PC-3 (cell line): ENCODE measurements at places on chromosomes 3 and 15.

DNA sequence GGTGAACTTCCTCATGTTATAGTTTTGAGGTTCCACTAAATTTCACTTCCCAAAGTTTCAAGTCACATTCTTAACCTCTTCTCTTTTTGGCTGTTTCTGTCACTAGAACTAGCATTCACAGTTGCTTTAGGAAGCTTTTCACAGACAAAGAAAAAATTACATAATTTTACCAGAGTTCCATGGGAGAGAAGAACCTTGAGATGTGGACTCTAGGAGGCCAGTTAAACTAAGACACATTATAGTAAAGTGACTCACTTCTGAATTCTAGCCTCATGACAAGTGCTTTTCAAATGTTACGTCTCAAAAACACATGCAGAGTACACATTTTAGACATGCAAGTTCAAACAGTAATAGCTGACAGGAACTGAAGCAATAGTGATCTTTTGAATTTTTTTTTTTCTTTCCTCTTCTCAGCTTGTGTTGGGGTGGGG lies 39.9 kb upstream of the LRTM1 start:
- DNase-seq = no peak

DNA sequence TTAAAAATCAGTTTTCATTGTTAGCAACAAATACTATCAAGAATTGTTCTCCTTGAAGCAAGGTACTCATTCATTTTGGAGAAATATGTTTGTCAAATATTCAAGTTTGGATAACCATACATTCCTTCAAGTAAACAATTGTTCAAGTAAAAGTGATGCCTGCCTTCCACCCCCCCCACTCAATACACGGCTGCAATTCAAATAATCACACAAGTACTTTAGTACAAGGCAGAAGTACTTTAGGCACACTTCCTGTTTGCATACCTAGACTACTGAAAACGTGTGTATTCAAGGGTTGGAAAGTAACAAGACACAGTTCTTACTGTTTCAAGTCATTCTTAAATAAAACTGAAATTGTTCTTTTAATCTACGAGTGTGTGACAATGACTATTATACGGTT lies 45.4 kb downstream of the TJP1 start:
- DNase-seq = no peak

DNA sequence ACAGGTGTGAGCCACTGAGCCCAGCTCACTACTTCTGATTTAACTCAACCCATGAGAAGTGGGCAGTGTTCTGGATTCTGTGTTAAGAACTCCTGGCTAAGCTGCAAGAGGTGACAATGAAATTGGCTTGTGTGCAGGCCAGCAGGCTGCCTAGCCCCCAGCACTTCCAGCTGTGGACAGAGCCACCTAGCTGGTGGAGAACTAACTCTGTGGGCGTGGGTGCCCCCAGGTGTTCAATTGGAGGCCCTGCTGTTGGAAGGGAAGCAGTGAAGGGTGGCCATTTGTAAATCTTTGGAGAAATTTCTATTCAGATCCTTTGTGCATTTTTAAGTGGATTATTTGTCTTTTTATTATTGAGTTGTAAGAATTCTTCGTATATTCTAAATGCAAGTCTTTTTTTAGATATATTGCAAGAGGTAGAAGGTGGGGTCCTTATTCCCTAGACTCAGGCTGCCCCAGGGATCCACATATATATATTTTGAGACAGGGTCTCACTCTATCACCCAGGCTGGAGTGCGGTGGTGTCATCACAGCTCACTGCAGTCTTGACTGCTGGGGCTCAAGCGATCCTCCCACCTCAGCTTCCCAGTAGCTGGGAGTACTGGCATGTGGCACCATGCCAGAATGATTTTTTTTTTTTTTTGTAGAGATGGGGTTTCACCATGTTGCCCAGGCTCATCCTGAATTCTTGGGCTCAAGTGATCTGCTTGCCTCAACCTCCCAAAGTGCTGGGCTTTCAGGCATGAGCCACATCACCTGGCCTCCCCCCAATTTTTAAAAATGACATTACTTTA lies 7.2 kb upstream of the SCAMP5 start:
- peak; percentile 74 for DNase-seq

DNA sequence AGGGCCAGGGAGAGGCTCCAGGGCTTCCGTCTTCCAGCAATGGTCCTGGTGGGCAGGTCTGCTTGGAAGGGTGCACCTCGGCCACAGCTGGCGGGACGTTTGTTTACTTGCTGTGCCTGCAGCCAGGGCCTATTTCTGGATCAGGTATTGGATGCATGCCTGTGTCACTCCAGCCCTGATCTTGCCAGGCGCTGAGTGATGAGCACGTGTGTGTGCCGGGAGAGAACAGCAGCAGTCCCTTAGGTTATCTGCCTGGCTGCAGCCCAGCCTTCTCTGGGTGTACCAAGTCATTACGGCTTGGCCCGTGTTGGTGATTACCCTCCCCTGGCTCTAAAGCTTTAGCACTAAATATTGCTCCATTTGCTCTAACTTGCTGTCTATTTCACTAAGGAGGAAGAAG lies 14.9 kb downstream of the CCDC32 start:
- no peak for DNase-seq

GRCh38 chr3:48431224-48432029 lies 1.5 kb upstream of the PLXNB1 start:
- DNase-seq = no peak

DNA sequence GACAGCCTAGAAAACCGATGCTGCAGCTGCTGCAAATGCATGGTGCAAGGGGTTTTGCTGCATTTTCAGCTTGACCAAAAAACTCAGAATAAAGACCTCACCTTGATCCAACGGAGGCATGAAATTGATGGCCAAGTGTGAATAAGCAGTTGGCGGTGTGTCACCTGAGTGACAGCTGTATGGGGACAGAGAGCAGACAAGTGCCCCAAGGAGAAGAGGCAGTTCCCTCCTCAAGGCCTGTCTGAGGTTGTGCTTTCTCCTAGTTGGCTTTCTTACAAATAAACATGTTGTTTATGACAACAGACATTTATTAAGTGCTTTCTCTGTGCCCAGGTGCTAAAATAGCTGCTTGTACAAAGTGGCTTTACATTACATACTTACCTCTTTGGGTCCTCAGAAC lies 10.3 kb downstream of the PGPEP1L start:
- DNase-seq = no peak

DNA sequence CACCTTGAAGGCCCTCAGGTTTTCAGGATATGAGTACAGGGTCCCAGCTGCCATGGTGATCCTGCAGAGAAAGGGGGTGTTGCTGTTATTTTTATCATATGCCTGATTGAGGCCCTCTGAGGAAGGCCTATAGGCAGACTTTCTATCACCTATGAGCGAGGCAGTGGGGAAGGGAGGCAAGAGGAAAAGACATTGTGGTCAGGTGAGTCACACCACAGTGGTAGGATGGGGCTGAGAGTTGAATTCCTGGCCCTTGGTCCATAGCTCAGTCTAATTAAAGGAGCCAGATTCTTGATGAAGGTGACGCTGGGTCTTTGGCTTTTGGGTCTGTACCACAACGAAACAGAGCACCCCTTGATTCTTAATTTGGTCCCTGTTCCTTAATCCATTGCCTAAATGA lies 72.7 kb downstream of the ZNF621 start:
- DNase-seq = peak; percentile 51

DNA sequence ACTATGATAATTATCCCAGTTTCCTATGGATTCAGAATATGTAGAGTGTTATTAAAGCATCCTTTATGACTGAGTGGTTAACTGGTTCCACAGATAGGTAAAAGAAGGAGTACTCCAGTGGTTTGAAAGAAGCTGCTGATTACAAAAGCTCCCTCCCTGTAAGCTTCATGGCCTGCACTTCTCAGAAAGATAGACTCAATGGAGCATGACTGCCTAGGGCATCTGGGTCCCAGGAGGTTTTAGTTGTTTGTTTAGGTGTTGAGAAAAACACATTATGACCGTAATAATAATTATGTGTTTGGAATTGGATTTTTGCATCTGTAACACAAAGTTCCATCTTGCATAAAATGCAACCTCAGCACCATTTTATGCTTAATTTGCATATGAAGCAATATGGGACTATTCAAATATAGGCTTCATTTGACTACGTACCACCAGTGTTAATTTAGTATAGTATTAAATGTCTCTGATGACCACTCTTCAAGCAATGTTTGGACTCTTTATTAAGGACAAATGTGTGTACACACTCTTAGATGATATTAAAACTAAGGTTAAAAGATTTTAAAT lies 121.1 kb downstream of the ROBO2 start:
- DNase-seq = no peak

DNA sequence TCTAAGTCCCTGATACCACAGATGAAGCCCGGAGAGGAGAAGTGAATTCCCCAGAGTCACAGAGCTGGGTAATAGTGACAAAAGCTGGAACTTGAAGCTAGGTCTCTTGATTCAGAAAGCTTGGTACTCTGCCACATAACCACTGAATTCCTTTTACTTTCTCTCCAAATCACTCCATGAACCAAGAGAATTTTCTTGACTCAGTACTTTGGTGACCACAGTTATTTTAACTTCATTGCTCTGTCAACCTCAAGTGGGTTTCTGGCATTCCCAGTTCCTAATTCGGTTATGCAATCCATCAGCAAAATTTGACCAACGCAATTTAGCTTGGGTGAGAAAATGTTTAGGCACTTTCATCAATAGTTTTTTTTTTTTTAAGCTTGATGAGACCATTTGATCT lies 61.0 kb upstream of the PPARG start:
- peak; percentile 71 for DNase-seq

- DNase-seq = peak; percentile 4
Measured at GRCh38 chr15:99732751-99733267, 428 bp downstream of the LYSMD4 start.

GRCh38 chr15:64456634-64457108 lies 3.7 kb upstream of the ZNF609 start:
- DNase-seq = no peak

- no peak for DNase-seq
Measured at GRCh38 chr3:129384594-129385323, 43.7 kb downstream of the EFCAB12 start.

- DNase-seq = no peak
Measured at GRCh38 chr3:195508185-195508584, 34.9 kb downstream of the PPP1R2 start.

GRCh38 chr3:56975567-56975966 lies 84.9 kb upstream of the SPATA12 start:
- DNase-seq = no peak

- no peak for DNase-seq
Measured at GRCh38 chr3:50323614-50324199, 1.2 kb upstream of the HYAL2 start.

GRCh38 chr15:73746261-73746660 lies 6.9 kb downstream of the INSYN1 start:
- DNase-seq = no peak

DNA sequence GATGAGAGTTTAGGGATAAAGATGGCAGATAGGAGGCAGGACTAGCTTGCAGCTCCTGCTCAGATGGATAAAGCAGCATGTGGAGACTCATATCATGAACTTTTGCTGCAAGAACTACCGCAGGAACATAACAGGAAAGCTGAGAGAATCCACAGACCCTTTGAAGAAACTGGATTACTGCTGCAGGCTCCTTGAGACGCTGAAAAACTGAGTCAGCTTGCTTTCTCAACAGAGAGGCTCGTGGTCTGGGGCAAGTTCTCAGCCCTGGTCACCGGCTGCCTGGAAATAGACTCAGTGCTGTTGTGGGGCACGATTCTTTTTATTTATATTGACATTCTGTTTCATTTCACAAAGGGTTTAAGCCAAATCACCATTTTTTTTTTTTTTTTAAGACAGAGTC lies 28.8 kb upstream of the TRIM59 start:
- DNase-seq = no peak

DNA sequence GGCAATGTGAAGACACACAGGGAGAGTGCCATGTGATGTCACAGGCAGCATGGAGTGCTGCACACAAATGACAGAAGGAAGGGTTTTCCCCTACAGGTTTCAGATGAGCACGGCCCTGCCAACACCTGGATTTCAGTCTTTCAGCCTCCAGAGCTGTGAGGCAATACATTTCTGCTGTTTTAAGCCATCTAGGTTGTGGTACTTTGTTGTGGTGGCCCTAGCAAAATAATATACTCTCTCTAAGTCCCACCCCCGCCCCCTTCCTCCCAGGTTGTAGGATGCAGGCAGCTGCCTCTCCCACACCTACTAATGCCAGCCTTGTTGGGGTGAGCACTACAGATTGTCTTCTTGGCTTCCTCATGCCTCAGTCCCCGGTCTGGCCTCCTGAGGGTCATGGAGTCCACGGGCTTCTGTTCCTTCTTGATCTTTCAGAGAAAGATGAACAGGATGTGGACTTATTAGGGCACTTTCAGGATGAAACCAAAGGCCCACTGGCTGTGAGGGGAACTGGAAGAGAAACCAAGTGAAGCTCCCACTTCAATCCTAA lies 180.0 kb downstream of the CD47 start:
- no peak for DNase-seq

DNA sequence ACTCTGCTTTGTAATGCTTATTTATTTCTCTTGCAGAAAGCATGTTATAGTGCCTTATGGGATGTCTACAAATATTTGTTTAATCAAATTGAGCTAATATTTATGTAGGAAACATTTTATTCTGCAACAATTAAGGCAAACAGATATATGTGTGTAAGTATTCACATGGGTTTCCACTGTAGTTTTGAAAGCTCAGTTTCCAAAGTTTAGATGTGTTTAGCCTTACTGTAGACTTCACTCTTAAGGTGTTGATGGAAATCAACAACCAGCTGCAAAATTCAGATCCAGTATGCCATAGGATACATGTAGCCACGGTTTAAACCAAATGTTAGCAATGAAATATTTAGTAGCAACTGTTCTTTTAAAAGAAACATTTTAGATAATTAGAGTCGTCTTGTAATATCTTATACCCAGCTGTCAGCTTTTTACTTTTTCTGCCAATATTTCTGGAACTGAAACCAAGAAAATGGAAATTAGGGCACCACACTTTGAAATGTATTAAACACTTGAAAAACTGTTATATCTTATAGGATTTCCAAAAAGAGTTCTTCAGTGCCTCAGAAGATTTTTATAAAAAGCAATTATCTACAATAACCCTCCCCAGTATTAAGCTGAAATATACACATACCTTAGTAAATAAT lies 18.5 kb downstream of the PIK3CA start:
- no peak for DNase-seq

DNA sequence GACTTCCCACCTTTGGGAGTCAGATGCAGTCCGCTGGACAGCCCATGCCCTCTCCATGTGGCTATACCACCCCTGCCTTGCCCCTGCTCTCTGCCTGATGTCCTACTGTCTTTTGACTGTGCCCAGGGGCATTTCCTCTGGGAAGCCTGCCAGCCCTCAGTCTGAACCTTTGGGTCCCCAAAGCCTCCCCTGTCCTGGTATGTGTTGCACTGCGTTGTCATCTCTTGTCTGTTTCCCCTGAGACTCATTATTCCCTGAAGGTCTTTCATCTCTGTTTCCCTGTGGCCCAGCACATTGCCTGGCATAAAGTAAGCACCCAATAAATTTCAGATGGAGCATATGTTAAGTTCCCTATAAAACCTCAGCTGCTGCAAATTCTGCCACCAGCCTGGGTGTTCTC lies 236.6 kb upstream of the CTDSPL start:
- DNase-seq = no peak

GRCh38 chr15:36951731-36952247 lies 148.6 kb downstream of the MEIS2 start:
- peak; percentile 61 for DNase-seq

- DNase-seq = no peak
Measured at GRCh38 chr15:66865622-66866611, 163.9 kb downstream of the SMAD6 start.
